MCF 10A (cell line): ENCODE measurements at places on chromosomes 3 and 15. TPM values are rescaled to one million over a fixed set of nuclear protein-coding genes. Genes with fewer than 3 reads are reported as not detected.

- DNase-seq, result no peak
Measured at GRCh38 chr3:188077160-188077799, 76.7 kb upstream of the LPP start.

DNA sequence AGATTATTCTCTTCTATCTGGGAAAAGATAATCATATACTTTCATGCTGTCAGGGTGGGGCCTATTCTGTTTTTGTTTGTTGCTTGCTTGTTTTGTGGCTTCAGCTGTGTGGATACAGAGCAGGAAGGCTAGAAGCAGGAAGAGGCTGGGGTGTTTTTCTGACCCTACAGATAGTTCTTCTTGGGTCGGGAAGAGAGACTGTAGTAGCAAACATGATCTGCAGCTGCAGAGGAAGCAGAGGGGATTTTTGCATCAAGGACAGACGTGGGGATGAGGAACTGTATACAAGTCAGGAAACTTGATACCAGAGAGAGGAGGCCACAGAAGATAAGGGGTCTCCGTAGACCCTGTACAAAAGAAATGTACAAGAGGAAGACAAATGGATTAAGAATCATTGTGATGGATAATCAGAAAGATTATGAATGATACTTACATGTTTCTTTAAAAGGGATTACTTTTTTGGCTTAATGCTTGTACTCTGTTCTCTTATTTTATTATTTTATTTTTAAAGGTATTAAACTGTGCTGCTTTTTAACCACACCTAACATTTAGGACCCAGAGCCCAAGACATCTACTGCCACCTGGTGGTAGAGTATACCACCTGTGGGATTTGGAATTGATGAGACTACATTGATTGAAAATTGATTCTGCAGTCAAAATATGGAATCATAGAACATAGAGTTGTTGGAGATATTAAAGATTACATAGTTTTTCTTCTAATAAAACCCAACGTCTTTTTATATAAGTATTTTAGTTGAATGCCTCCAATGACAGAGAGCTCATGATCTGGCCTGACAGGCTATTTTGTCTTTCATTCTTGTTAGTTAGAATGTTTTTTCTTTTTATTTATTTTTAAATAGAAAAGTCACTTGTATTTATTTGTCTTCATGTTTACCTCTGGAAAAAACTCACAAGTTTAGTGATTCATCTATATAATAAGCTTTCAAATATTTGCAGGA lies 87.3 kb upstream of the ROPN1 start:
- peak; percentile 48 for DNase-seq

DNA sequence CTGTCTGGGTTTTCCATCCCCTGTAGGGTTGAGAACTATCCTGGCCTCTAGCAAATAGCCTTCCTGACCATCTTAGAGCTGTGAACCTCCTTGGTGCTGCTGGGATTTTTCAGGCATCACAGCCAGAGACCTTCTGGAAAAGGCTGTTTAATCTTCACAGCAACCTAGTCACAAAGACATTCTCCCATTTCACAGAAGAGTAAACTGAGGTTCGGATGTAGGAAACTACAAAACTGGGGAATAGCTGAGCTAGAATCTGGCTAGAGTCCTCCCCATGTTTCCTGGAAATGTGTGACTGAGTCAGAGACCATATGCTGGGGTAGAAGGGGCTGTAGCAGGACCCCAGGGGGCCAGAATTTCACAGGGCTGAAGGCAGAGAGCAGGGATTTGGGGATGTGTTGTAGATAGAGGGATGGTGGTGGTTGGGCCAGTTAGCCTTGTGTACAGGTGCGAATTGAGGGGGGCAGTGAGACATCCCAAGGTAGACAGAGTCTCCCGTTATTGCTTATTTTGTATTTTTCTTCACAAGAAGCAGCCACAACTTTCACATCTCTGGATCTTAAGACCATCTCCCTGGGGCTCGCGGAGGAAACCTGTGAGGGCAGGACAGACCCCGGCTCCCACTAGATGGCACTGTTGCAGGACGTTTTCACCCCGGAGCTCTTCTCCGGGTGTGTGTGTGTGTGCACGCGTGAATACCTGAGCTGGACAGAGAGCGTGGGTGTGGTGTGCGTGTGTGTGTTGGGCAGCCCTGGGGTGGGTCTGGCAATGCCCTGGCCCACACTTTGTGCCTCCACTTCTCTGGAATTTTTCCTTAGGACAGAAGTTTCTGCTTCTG lies 66.9 kb upstream of the PRR23C start:
- DNase-seq, result peak; percentile 62

- DNase-seq, result no peak
Measured at GRCh38 chr3:182784542-182784941, 8.8 kb upstream of the ATP11B start.

DNA sequence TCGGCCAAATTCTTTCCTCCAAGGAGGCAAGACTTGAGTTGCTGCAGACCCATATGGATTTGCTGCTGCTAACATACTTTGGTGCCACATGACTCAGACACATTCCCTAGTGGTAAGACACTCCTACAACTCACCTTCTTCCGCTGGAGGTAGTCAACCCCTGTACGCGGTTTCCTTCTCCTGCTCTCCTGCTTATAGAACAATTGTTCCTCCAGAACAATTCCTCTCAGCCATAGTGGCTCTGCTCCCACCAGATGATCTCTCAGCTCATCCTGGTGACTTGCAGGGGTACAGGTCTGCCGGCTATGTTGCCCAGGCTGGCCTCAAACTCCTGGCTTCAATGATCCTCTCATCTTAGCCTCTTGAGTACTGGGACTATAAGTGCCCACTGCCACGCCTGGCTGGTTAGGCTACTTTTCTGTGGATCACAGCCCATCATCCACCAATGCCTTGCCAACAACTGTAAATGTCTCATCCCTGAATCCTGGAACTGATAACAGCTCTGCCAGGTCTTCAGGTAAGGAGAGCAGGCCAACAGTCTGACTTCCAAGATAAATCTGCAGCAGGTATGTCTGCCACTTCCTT lies 2.4 kb upstream of the CXCR6 start:
- no peak for DNase-seq

GRCh38 chr3:23808525-23808924 lies 2.8 kb downstream of the UBE2E1 start:
- DNase-seq, result no peak

GRCh38 chr3:42101481-42101880 lies 10.3 kb downstream of the TRAK1 start:
- DNase-seq, result peak; percentile 34

DNA sequence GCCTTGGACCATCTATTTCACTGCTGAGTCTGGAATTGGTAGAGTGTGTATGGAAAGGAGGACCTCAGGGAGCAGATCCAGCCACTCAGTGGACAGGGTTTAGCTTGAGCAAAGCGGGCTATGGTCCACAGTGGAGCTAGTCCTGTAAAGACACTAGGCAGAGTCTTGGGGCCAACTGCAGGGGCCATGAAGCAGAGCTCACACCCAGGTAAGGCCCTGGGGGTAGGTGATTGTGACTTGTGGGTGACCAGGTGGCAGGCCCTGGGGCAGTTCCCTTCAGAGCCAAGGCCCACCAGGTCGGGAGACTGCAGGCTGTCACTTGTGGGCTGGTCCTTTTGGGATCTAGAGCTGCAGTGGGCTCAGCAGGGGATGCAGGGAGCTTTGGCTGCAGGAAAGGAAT lies 80.8 kb upstream of the EPHB3 start:
- no peak for DNase-seq

- DNase-seq, result peak; percentile 62
Measured at GRCh38 chr15:42494998-42495360, 455 bp upstream of the SNAP23 start.

DNA sequence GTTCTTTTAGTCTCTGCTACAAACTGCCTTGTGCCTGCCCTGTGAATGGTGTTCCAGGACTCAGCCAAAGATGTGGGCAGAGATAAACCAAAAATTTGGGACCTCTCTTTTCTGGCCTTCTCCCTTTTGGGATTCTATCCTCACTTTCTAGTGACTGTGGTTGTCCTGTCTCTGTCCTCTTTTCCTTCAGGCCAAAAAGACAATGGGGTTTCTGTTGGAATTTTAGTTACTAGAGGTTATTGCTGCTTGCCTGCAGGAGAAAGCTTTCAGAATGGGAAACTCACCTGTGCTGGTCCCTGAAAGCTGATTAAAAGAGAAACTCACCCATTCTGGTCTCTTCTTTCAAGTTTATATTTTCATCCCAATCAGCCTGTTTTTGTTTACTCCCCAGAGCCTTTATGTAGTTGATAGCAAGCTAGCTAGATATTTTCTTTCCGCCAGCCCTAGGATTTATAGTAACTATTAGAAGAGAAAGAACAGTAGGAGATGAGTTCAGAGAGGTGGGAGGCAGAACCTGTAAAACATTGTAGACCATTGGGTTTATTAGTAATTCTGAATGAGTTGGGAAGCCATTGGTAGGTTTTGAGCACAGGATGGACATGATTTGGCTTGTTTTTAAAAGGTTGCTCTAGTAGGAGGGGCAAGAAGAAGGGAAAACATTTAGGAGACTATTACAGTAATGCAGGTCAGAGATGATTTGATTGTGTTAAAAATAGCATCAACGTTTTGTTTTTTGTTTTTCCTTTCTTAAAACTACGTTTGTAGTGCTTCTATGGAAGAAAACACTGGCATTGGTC lies 138.9 kb downstream of the TCF12 start:
- no peak for DNase-seq

GRCh38 chr3:71649757-71650156 lies 66.2 kb upstream of the FOXP1 start:
- DNase-seq, result no peak

DNA sequence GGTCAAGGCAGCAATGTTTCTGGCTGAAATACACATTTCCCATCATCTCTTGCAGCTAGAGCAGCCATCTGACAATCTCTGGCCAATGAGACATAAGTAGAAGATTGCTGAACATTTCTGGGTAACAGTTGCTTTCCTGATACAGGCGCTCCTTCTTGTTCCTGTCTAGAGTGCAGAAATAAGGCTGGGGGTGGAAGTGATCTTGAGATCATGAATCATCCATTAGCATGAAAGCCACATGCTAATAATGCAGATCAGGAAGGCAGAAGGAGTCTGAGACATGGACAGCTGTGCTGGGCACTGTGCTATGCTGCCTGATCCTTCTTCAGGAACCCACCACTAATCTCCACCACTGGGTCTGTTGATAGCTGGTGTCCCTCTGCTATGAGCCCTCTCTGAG lies 14.8 kb upstream of the TMEM108 start:
- no peak for DNase-seq

DNA sequence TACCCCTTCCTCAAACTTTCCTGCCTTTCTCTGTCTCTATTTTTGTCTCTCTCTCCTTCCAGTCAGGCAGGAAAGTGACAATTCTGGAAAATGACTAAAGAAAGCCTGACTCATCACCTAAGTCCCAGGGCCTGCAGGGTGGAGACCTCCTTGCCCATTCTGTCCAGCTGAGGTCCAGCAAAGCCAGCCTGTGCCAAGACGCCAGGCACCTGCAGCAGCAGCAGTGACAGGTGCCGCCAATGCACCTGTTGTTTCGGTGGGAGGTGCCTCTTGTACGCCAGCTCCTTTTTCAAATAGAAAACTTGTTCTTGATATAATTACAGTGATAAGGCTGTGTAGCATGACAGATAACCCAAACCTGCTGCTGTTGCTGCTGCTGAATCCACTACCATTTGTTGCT lies 501.3 kb downstream of the NTRK3 start:
- no peak for DNase-seq

GRCh38 chr3:5766848-5767247 lies 579.3 kb downstream of the EDEM1 start:
- DNase-seq, result no peak

The ARGFX gene
- not detected in 2 replicates for total RNA-seq

The CASR gene
- total RNA-seq, result not detected in 2 replicates

The DRD3 gene
- not detected in 2 replicates for total RNA-seq

The CEMIP gene
- 0.14 and 0.44 TPM in 2 replicates for total RNA-seq

The NDUFB5 gene
- total RNA-seq, result 88.2 and 115 TPM in 2 replicates

The ZIC1 gene
- not detected in 2 replicates for total RNA-seq

The CCNDBP1 gene
- total RNA-seq, result 45.5 and 50.4 TPM in 2 replicates
